ENCODE measurements at places on chromosomes 2 and 18.

DNA sequence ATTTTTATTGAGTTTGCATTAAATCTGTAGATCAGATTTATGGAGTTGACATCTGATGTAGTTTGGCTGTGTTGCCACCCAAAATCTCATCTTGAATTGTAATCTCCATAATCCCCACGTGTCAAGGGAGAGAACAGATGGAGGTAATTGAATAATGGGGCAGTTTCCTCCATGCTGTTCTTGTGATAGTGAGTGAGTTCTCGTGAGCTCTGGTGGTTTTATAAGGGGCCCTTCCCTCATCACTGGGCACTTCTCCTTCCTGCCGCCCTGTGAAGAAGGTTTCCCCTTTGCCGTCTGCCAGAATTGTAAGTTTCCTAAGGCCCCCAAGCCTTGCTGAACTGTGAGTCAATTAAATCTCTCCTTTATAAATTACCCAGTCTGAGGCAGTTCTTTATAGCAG, 32.2 kb downstream of the ZC3H15 start:
- DNase-seq = no peak

GRCh38 chr2:177728920-177729319, 336.3 kb downstream of the AGPS start:
- DNase-seq = no peak

DNA sequence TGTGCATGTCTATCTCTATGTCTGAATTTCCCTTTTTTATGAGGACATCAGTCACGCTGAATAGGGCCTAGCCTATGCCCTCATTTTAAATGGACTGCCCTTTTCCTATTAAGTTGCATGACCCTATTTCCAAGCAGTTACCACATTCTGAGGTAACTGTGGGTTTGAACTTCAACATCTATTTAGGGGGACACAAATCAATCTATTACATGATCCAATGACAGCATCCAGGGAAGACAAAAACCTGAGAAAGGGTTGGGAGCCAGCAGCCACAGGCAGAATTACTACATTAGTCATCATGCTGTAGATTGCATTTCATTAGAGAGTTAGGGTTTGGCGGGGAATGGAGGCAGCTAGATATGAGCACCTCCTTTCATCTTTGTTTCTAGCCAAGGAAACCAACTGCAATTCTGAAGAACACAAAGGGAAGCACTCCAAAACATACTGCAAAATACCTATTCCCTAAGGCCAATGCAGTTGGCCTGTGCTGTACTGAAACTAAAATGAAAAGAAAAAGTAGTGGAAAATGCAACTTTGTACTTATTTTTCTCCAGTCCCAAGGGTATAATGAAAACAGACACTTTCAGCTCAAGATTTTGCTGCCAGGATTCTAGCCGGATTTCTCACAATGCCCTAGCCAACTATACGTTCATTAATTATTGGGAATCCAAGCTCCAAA, 40.4 kb upstream of the C1D start:
- DNase-seq = no peak

DNA sequence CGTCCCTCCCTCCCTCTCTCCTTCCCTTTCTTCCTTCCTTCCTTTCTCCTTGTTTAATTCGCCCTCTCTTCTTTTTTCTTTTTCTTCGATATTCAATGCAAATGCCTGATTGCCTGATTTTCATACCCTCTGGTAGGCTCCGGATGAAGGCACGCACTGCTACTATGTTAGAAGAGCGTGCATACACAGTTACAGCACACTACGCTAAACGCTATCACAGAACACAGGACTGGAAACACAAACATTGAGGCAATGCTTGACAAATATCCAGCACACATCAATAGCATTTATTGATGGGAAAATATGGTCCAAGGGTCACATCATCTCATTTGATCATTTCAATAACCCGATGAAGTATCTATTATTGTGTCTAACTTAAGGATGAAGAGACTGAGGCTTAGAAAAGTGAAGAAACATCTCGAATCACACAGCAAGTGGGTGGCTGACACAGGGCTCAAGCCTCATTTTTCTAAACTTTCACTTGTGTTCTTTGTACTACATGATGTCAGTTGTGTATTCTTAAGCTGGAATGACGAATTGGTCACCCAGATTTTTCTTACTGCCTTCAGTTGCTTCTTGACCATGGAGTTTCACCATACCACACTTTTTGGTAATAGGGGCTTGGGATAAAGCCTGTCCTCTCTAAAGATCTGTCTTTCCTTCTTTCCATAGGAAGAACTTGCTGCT, 101.8 kb downstream of the TRIB2 start:
- DNase-seq = no peak

- DNase-seq = no peak
Observed at GRCh38 chr2:219569041-219569440, 2.3 kb downstream of the OBSL1 start.

- no peak for DNase-seq
Observed at GRCh38 chr2:56519806-56520205, 336.0 kb downstream of the CCDC85A start.

DNA sequence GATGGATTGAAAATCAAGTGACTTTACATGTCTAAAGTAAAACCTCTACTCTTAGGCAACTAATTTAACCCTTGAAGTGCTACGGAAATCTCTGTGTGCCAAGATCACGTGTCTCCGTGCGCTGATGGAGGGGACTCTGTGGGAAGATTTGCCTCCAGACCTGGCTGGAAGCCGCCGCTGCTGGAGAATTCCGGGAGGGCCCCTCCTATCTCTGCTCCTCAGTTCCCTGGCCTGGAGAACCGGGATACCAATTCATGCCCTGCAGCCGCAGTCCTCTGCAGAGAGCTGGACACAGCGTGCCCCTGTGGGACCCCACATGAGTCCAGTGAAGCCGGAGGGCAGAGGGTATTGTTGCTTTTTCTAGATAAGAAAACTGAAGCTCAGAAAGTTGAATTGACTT, 126.9 kb upstream of the PXDN start:
- no peak for DNase-seq

DNA sequence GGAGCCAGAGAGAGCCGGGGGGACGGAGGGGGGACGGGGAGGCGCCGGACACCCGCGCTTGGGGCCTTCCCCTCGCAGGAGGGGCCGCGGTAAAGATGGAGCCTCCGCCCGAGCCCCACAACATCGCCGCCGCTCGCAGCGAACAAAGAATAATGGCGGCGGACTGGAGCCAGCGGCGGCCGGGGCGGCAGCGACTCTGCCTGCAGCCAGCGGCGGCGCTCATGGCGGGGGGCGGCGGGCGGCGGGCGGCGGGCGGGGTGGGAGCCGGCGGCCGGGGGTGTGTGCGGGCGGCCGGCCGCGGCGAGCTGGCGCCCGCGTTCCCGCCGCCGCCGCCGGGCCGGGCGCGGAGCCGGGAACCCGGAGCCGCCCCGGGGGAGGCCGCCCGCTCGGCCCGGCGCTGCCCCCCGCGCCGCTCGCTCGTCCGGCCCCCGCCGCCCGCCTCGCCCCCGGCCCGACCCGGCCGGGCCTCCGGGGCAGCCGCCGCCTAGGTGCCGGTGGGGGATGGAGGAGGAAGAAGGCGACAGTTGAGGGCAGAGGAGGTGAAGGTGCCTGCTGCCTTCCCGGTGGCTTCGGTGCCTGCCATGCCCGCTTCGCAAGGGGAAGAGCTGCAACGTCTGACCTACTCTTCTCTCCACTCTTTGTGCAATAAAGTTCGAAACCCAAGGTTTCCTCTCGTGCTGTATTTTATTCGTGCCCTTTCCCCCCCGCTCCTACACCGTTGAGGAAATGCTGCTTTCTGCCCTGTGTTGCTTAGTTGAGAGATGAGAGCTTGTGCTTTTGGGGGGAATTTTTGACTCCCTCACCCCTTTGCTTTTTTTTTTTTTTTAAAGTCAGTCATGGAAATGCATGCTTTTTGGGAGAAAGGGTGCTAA, 634 bp downstream of the CREB1 start:
- peak; percentile 63 for DNase-seq

- no peak for DNase-seq
Observed at GRCh38 chr2:164479460-164479859, 141.8 kb downstream of the GRB14 start.

DNA sequence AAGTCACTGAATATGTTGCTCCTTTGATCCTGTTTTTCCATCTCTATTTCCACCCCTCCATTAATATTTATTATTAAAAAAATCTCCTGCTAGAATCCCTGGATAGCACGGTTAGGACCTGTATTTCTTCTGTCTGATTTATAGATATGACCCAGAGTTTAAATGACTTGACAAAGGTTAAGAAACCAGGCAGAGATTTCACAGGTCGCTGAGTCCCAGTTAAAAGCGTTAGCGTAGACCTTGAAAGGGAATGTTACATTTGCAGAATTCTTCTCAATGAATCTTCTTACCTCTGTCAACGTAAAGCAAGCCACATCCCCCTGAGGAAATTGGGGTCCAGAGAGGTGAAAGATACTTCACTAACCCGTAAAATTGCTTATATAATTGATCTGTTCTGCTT, 220.2 kb downstream of the GCA start:
- DNase-seq = no peak

- DNase-seq = no peak
Observed at GRCh38 chr2:201794294-201794693, 12.0 kb upstream of the CDK15 start.

- DNase-seq = no peak
Observed at GRCh38 chr2:164764474-164764873, 77.1 kb downstream of the COBLL1 start.

DNA sequence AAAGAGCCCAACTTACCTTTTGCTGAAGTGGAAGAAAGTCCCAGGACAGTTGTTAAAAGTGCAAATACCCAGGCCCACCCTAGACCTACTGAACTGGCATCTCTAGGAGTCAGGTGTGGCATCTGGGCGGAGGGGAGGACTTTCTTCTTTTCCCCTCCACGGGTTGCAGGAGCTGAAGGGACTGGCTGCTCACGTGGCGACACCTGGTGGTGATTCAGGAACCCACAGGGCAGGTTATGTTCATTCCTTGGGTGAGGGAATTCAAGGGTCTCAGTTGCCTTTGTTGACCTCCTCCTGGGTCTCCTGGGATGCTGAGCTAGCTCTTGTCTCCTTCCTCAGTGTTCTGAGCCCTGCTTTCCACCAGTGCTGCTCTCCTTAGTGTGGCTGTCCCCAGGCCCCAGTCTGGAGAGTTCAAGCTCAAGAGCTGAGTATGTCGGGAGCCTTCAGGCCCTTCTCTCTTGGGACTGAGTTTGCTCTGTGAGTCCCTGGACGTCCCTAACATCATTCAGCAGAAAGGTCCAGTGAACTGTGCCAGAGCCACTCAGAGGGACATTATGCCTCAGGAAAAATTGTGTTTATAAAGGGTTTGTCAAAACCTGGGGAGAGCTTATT, 56.9 kb downstream of the DYSF start:
- DNase-seq = peak; percentile 82

GRCh38 chr2:105317937-105318336, 11.6 kb downstream of the TGFBRAP1 start:
- DNase-seq = no peak

DNA sequence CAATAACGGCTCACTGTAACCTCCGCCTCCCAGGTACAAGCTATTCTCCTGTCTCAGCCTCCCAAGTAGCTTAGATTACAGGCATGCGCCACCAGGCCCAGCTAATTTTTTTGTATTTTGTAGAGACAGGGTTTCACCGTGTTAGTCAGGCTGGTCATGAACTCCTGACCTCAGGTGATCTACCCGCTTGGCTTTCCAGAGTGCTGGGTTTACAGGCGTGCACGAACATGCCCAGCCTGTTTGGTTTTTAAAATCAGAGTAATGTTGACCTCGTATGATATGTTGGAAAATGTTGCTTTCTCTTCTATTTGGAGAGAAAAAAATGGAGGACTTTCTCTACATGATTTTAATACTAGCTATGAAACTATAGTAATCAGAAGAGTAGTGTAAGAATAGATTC, 386.2 kb downstream of the PTH2R start:
- no peak for DNase-seq

- no peak for DNase-seq
Observed at GRCh38 chr2:98884658-98885057, 51.4 kb downstream of the CRACDL start.
